SW 1271 (cell line): ENCODE measurements at places on chromosomes 3 and 15.

- DNase-seq = no peak
Measured at GRCh38 chr3:157363393-157363792, 73.3 kb upstream of the PTX3 start.

- no peak for DNase-seq
Measured at GRCh38 chr3:143731320-143731719, 116.9 kb downstream of the SLC9A9 start.

GRCh38 chr15:25179673-25180511, 225.1 kb downstream of the SNRPN start:
- DNase-seq = no peak

- DNase-seq = no peak
Measured at GRCh38 chr3:124697302-124697701, 33.0 kb upstream of the UMPS start.

GRCh38 chr15:99998661-99999101, 265.4 kb upstream of the LYSMD4 start:
- no peak for DNase-seq
